Fibroblast of lung (primary cell): ENCODE measurements at places on chromosomes 5 and 9.
A peak's percentile ranks its signal among the peaks of the same experiment; 100 is the strongest.

DNA sequence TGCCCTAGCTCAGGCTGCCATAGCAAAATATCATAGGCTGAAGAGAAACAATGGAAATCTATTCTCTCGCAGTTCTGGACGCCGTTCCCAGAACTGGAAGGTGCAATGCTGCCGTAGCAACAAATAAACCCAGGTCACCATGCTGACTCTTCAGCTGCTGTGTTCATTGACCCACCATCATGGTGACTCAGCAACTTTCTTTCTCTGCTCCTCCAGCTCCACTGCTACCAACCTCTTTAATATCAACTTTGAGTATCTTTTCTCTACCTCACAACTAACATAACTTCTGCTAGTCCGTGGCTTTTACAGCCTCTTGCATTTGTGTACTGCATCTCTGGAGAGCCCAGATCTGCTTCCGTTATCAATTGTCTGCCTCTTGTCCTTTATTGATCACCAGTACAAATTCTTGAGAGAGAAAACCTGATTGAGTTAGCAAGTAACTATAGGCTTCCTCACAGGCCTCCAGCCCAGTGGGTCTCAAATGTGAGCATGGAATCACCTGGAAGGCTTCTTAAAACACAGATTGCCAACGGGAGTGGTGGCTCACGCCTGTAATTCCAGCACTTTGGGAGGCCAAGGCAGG is 47.3 kb upstream of the SLC30A5 start:
- DNase-seq = peak; percentile 29

GRCh38 chr5:82176115-82176814 is 101.9 kb downstream of the RPS23 start:
- no peak for DNase-seq

DNA sequence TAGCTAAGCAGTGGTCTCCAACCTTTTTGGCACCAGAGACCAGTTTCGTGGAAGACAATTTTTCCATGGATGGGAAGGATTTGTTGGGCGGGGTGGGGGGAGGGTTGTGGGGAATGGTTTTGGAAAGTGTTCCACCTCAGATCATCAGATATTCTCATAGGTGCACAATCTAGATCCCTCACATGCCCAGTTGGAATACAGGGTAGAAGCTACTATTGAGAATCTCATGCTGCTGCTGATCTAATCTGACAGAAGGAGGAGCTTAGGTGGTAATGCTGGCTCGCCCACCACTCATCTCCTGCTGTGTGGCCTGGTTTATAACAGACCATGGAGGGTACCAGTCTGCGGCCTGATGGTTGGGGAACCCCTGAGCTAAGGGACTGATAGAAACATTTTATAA is 662.7 kb upstream of the RGMB start:
- DNase-seq = no peak

DNA sequence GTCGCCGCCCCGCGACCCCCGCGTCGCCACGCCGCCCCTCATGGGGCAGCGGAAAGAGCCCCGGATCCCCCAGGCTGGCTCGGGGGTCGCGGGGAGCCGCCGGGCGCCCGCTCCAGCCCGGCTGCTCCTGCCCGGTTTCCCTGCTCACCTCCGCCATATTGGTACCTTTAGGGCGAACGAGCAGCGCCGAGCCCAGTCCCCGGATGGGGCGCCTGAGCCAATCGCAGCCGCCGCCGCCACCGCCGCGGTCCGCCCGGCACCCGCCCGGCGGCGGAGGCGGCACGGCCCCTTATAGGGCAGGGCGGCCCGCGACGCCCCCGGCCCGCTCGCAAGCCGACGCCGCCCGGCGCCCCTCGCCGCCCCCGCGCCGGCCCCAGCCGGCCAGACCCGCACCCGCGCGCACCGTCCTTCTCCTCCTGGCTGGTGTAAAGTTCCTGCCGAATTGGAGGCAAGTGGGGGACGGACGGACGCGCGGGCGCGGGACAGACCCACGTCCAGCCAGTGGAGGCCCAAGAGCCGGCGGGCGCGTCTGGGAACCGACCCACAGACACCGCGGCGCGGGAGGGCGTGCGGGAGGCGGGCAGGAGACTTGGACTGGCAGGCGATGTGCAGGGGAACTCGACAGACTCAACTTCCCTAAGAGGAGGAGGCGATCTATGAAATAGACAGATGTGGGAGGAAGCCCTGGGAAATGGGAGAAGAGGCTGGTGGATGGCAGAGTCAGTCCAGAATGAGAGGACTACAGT is at the start of gene MIER3:
Gene MIER3, minus strand, starts transcription at position 178 of the 746 bp plus-strand sequence. Its CDS starts 21 bp downstream, at position 157.
- DNase-seq = peak; percentile 73

DNA sequence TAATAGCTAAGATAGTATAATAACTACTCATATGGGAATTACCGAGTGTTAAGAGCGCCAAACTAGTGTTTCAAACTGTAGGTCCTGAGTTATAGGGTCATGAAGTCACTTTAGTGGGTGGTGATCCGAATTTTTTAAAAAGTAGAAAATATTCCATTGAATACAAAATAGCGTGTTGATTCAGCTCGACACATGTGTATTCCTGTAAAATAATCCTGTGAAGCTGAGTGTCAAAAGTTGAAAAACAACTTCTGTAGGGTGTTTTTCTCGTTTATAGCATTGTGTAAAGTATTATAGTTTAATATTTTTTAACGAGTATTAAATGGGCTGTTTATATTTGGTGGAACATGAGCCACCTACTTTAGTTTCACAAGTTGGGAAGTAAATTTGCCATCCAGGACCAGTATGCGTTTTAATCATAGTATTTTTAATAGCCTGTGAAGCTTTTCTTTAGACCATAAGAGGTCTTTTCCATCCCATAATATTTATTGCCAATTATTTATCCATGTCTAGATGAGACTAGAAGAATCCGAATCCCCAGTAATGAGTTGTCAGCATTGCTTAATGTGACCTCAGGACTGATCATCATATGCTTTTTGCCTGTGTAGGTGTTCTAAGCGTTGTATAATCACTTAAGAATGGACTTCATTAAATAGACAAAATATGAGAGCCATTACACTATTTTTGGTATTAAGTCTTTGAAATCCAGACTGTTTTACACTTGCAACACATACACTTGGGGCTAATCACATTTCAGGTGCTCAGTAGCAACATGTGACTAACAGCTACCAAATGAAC is 84.1 kb downstream of the PTPDC1 start:
- peak; percentile 52 for DNase-seq

GRCh38 chr5:138458856-138459255 is 6.4 kb upstream of the EGR1 start:
- no peak for DNase-seq

GRCh38 chr5:41794471-41794870 is 75.8 kb downstream of the OXCT1 start:
- DNase-seq = peak; percentile 99

DNA sequence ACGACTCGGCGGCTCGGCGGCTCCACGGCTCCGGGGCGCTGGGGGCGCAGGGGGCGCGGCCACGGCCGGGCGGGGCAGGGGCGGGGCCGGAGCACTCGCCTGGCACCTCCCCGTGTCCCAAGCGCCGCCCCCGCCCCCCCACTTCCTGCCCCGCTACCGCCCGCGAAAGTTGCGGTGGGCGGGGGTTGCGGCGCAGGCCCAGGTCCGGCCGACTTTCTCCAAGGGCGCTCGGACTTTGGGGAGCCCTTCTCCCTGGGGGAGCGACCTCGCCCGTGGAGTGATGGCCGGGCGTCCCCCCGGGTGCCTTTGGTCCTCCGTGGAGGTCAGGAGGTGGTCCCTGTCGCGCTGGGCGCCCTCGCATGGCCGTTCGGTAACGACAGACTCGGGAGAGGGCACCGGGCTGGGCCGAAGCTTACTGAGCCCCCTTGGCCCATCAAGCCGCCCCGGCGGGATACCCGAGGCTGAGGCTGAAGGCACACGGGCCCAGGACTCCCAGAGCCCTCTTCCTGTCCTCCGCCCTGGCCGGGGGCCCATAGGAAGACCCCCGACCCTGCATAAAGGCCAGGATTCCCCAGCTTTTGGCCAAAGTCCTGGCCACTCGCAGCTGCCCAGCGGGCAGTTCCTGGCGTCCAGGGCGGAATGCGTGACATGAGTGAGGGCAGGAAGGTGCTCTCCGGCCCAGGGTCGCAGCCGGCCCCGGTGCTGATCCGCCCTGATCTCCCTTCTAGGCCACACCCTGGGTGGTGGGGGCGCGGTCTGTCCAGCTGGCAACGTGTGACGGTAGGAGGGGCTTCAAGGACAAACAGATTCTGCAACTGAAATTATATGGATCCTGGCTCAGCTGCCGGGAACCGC is 883 bp upstream of the VAV2 start:
- peak; percentile 89 for DNase-seq

- no peak for DNase-seq
Observed at GRCh38 chr9:22373636-22374035, 73.0 kb upstream of the DMRTA1 start.

DNA sequence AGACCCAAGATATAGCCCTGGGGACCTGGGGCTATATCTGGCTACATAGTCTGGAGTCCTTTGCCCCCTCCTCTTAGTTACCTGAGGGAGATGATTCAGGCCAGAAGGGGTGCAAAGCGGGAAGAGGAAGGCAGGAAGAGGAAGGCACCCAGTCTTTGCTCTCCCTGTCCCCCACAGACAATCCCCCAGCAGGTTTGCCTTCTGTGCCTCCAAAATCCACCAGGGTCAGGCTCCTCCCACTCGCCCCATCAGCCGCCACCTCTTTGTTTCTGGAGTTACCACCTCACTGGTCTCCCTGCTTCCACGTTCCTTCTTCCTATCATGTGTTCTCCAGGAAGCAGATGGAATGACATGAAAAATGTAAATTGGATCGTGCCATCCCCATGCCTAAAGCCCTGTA is 31.2 kb upstream of the FABP6 start:
- no peak for DNase-seq

GRCh38 chr5:546376-546908 is 22.2 kb upstream of the SLC9A3 start:
- DNase-seq = no peak

GRCh38 chr5:173872957-173873305 is 15.2 kb upstream of the CPEB4 start:
- DNase-seq = no peak

GRCh38 chr5:65137631-65138030 is 344.1 kb downstream of the ADAMTS6 start:
- DNase-seq = no peak

- DNase-seq = peak; percentile 33
Observed at GRCh38 chr5:61333321-61333953, 1.4 kb downstream of the ZSWIM6 start.

DNA sequence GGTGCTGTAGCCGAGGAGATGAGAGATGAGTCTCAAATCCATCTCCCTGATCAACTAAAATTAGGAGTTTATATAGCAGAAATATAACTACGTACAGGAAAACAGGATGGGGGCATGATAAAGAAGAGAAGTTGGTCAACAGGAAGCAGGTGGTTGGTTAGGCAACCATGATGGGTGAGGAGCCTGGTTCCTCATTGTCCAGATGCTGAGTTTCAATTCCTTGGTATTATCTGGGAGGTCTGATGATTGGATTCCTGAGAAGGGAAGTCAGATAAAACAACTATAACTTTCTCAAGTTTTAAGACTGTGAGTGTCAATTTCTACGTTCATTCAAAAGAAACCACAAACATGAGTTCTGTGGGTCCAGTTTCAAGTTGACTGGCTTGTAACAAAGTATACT is 323.9 kb downstream of the MTRR start:
- DNase-seq = no peak

DNA sequence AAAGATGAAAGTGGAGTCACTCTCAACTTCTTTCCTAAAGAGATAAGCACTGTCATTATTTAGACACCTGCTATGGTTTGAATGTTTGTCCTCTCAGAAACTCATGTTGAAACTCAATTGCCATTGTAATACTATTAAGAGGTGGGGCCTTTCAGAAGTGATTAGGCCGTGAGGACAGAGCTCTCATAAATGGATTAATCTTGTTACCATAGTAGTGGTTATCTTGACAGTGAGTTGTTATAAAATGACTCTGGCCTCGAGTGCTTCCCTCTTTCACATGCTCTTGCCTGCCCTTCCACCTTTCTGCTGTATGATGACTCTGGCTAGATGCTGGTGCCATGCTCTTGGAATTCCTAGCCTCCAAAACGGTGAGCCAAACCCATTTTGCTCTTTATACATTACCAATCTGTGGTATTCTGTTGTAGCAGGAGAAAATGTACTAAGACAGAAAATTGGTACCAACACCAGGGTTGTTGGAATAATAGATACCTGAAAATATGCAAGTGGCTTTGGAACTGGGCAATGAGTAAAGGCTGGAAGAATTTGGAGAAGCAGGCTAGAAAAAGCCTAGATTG is 38.0 kb downstream of the GDA start:
- DNase-seq = no peak

DNA sequence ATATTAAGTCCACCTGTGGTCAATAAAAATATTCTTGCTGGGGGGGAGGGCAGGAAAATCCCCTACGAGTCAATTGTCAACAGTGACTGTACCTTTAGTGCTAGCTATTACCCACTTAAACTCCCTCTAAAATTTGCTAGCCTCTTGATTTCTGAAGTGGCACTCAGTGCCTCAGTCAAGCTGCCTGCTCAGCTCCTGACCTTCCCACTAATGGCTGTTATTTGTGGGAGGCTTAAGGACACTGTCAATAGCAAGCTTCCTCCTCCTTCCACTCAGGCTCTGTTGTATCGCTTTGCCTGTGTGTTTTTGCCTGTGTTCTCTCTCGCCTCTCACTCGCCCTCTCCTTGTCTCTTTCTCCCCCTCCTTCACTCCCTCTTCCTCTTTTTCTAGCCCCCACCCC is 140.8 kb downstream of the BNC2 start:
- DNase-seq = no peak

DNA sequence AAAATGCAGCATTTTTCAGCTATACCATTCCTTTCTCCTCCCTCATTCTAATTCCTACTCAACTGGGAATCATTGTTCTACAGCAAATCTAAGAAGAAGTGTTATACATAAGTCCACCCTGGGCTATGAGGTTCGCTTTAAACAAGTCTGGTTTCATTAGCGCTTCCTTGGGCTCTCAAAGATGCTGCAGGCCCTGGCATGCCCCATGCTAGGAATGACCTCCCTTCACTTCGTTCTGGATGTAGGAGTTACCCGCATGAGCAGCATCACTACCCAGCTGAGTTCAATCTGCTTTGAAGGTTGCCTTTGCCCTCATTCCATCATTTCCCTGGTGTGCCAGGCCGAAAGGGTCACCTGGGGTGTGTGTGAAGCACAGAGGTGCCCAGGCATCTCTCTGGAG is 35.4 kb downstream of the F2R start:
- DNase-seq = no peak

DNA sequence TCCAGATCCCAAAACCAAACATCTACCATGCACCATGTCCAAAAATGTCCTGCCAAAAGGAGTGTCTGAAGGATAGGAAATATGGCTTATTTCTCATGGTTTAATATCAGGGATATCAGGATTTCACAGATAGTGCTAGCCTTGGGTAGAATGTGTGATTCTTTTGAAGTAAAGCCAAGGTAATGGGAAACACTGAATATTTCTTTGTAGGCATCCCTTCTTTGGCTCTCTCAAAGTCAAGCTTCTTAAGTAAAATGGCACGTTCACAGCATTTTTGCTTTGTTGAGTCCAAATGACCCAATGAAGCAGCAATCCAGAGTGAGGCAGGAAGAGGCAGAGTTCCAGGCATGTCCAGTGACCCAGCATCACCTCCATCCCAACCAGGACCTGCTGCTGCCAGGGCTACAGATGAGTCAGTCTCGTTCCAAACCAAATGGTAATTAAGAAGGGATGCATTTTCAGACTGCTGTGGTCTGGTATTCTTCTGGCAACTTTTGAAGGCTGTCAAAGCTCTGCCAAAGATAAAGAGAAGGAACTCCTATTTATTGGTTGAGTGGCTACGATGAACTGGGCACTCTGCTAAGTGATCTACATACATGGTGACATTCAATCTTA is 678.8 kb upstream of the KLF4 start:
- peak; percentile 95 for DNase-seq
